ENCODE measurements at places on chromosomes 6 and 20.
A peak's percentile ranks its signal among the peaks of the same experiment; 100 is the strongest.

GRCh38 chr20:40720826-40721225 is 31.8 kb upstream of the MAFB start:
- DNase-seq = no peak

DNA sequence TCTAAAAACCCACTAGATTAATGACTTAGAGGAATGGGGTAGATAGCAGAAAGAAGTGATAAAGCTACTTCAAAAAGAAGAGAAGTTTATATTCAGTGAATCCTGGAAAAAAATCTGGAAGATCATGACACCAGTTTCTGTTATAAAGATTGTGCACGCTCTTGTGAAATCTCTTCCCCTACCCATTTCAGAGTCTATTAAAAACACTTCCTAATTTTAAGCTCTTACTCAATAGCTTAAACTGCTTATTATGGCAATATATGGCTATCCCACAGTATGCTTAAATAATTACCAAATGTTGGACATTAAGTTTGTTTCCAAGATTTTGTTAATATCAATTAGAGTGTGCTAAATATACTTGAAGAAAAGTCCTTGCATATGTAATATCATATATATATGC is 585.3 kb upstream of the MAN1A1 start:
- DNase-seq = no peak

DNA sequence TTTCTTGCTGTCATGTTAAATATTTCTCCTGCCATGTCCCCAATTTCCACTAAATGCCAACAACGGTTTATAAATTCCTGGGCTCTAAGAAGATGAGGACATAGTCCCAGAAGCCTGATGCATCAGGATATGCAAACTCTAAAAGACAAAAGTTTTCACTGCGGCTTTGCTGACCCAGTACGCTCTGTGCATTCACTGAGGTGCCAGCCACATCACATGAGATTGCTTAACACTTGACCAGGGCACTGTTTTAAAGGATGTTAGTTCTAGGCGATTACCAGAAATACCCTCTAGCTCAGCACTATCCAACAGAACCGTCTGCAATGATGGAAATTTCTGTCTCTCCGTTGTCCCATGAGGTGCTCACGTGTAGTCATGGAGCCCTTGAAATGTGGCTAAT is 19.9 kb upstream of the ADTRP start:
- DNase-seq = no peak

DNA sequence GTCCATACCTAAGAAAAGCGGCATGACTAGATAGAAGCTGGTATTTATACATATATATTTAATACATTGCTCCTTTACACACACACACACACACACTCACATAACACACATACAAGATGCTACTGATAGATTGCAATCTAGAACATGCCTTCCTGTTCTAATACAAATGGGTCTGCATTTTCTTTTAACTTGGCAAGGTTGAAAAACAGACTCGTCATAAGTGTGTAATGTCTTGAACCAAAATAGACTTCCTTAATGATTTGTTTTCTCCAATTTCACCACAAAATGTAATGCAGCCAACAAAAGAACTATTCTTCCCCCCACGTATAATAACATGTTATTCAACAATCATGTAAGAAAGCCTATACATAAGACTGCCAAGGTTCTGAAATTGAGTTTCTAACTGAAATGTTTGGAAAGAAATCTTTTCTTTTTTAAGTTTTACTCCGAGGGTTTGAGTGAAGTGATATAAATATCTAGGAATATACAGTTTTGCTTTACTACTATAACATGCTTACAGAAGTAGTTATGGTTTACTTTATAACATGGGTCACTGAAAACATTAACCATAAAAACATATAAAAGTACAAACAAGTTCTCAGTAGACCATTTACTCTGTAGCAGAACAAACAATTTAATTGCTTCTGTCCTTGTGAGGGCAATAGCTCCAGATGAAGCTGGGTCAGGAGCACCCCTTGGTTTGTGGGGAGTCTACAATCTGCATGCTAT is 207.5 kb downstream of the FOXC1 start:
- no peak for DNase-seq

DNA sequence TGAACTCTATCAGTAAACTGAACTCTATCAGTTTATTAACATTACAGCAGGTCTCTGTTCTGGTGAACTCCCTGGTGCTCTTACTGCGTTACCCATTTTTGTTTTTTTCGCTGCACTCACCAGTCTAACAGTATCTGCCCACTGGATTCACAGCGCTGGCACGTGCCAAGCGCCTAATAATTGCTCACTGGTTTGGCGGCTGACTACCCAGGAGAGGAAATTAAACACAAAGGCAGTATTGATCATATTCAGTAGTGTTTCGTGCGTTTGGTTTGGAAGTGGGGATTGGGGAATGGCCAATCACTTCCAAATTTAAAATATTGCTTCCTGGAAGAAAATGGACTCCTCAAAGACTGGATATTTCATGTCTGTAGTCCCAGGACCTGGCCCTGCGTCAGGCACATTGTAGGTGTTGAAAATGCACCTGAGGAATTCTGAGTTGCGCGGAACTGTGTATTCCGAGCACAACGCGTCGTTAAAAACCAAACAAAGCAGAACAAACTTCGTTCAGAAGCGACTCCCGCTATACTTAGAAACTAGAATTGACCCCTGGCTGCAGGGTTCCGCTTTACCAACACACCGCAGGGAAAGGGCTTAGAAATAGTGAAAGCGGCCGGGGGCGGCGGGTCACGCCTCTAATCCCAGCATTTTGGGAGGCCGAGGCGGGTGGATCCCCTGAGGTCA is 1.1 kb upstream of the RPS12 start:
- DNase-seq = no peak

DNA sequence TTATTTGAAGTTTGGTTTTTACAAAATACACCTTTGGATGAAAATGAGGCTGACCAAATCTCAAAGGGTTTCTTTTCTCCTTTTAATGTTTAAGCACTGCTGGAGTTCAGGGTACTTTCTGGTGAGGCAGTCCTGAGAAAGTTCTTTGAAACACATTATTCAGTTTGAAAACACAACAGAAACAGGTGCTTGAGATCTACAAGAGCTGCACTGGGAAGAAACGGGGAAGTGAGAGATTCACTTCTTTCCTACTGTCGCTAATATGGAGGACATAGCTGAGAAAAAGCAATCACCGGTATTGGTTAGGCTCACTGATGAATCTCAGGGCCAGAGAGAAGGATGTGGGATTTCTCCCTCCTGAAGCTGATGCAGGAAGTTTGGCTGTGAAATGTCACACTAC is 22.9 kb upstream of the TMEM170B start:
- DNase-seq = no peak

- no peak for DNase-seq
Measured at GRCh38 chr6:123788319-123788718, 15.3 kb upstream of the NKAIN2 start.

GRCh38 chr6:6545616-6546317 is 42.8 kb upstream of the LY86 start:
- no peak for DNase-seq

GRCh38 chr6:142857233-142857761 is 87.7 kb downstream of the HIVEP2 start:
- no peak for DNase-seq

DNA sequence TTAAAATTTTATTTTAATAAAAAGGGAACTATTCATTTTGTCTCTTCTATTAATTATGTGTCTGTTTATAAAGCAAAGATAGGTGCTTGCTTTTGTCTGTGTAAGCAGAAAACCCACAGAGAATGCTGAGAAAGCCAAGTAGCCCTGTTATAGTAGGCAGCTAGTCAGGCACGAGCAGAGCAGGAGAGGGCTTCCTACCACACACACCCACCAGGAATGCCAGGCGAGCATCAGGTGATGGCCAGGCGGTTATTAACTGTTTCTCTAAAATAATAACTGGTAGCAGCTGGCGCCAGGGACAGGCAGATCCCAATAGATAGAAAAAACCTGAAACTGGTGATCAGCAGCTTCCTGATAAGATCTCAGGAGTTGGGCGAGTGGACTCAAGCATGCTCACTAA is 15.7 kb downstream of the C6orf15 start:
- no peak for DNase-seq

GRCh38 chr20:4781637-4782377 is 60.1 kb downstream of the PRND start:
- DNase-seq = no peak

- no peak for DNase-seq
Measured at GRCh38 chr6:159760602-159761057, 1.2 kb upstream of the ACAT2 start.

- no peak for DNase-seq
Measured at GRCh38 chr20:23081263-23081819, 4.8 kb downstream of the CD93 start.

- DNase-seq = no peak
Measured at GRCh38 chr6:27205375-27206278, 41.9 kb upstream of the PRSS16 start.

DNA sequence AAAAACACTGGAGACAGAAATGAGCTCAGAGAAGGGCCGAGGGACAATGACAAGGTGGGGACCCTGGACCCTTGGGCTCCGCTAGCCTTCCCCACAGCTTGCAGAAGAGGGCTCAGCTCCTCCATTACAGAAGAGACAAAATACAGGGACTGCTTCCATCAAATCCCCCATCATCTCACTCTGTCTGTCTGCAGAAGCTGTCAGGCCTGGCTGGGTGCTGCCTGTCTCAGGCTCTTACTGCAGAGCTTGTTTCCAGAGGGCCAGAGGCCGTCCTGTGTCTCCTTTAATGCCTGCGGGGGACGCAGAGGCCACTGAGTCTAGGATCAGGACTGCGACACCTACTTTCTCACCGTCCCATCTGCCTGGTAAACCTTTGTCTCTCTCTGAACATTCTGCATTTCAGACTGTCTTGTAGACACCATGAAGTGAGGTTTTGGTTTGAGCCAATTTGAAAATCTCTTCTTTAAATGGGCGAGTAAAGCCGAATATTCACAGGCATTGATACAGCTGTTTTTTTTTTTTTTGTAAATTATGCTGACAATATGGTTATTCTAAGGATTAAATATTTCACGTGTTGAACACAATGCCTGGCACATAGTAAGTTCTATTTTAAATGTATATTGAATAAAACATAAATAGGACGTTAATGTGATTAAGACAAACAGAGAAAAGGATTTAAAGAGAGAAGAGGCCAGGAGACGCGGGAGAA is 28.3 kb downstream of the RNASET2 start:
- DNase-seq = no peak

DNA sequence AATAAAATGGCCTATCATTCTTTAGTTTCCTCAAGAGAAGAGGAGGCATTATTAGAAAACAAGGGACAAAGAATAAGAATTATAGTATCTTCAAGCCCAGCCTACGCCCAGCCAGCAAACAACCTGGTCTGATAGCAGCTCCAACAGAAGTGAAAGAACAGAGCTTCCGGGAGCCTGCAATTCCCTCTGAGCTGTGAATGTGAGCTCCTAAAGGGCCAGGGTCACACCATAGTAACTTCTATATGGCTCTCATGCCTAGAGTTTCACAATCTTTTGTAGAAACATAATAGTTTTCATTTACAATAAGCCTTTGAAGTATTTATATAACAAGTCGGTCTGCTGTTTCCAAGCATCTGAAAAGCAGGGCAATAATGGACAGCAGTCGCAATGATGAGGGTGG is 116.5 kb downstream of the SMLR1 start:
- DNase-seq = no peak

DNA sequence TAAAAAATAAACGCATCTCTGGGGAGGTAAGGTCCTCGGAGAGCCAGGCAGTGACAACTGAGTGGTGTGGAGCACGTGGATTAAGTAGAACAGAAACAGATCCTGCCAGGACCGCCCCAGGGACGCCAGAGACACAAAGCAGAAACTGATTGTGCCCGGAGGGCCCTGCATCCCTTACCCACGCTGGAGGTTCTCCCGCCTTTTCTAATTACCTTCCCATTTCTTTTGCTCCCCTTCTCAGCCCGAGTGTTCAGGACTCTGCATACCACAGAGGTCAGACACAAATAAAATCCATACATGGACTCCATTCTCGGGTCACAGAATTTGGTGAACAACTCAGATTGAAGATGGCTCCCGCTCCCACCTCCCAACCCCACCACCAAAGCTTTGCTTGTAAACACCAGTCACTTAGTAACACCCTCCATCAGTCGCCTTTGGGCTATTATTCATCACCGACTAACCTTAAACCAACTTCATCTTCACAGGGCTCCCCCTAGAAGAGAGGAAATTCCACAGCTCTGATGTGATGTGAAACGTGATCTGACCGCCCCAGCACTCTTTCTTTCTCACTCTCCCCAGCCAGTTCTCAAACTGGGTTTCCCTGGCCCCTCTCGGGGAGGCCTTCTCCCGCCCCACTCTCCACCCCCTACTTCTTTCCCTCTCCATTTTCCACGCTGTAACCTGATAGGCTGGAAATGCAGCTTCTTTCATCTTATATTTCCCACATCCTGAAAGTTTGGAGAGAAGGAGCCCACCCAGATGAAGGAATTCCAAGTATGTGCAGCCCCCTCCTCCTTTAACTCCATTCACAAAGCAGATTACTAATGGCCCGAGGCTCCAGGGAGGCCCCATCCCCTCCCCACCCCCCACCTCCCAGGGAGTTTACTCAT is 32.5 kb upstream of the PIM1 start:
- DNase-seq = peak; percentile 37

- no peak for DNase-seq
Measured at GRCh38 chr6:127464161-127464880, 5.1 kb upstream of the KIAA0408 start.

GRCh38 chr6:45563041-45563440 is 185.3 kb upstream of the SUPT3H start:
- no peak for DNase-seq

GRCh38 chr6:35804996-35805736 is at the start of gene LHFPL5:
TSS of gene LHFPL5 (plus strand) at chr6:35805352. CDS start at chr6:35805671, 319 bp downstream.
- peak; percentile 24 for DNase-seq

GRCh38 chr6:41579088-41579610 is 33.0 kb downstream of the FOXP4 start:
- no peak for DNase-seq

DNA sequence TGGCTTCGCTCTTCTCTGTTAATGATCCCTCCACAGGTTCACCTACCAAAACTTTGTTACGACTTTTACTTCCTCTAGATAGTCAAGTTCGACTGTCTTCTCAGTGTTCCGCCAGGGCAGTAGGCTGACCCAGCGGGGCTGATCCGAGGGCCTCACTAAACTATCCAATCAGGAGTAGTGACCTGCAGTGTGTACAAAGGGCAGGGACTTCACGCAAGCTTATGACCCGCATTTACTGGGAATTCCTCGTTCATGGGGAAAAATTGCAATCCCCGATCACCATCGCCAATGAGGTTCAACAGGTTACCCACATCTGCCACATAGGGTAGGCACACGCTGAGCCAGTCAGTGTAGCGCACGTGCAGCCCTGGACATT is 771.4 kb upstream of the DEFB115 start:
- no peak for DNase-seq
